ENCODE measurements at places on chromosomes 4 and X.

GRCh38 chrX:100654261-100654660, 10.3 kb downstream of the SRPX2 start:
- no peak for DNase-seq

GRCh38 chr4:145788755-145789154, 108.8 kb downstream of the C4orf51 start:
- DNase-seq, result no peak

DNA sequence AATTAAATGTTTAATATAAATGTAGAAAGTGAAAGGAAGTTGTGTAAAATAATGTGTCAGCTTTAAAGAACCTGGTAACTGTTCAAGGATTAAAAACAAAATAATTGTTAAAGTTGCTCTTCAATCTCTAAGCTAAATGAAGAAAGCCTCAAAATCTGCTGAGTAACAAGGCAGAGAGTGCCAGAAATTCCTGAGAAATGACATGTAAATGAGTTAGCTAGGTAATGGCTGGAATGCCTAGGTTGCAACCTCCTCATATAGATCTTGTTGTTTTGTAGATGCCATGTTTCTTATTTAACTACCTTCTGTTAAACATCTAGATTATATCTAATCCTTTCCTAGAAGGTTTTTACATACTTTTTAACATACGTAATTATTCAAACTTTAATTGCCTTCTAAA, 763.6 kb upstream of the AGA start:
- DNase-seq, result no peak

- DNase-seq, result no peak
Observed at GRCh38 chr4:175932116-175932515, 120.1 kb upstream of the GPM6A start.

- no peak for DNase-seq
Observed at GRCh38 chr4:137597752-137598430, 65.6 kb upstream of the PCDH18 start.

- DNase-seq, result no peak
Observed at GRCh38 chrX:1178580-1179057, 33.8 kb downstream of the CRLF2 start.

GRCh38 chrX:133698298-133698697, 283.0 kb upstream of the GPC4 start:
- DNase-seq, result no peak

DNA sequence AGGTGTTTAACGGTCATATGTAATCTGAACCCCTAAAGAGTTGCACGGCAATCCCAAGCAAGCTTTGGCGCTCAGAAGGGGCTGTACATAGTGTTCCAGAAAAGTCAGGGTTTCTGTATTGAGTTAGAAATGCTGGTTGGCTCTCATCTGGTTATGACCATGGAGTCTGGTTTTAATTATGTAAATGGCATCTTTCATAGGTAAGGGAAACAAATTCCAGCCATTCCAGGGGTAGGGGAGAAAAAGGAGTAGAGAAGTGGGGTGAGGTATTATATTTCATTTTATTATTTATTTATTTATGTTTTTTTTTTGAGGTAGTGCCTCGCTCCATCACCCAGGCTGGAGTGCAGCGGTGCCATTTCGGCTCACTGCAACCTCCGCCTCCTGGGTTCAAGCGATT, 15.9 kb downstream of the KLF3 start:
- DNase-seq, result no peak

DNA sequence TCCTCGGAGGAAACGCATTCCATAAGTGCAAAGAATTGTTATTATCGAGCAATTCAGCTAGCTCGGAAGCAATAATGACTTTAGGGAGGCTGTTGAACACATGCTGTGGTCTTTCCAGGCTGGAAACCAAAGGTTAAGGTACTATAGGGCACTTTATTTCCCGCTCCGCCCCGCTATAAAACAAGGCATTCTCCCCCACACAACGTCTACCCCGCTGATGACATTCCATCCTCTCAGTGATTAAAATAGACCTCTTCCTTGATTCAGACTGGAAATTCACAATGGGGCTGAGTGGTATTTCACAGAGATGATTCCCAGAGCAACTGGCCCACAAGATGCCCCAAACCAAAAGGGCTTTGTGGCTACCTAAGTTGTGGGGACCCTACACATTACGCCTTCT, 196.4 kb downstream of the STIM2 start:
- no peak for DNase-seq

DNA sequence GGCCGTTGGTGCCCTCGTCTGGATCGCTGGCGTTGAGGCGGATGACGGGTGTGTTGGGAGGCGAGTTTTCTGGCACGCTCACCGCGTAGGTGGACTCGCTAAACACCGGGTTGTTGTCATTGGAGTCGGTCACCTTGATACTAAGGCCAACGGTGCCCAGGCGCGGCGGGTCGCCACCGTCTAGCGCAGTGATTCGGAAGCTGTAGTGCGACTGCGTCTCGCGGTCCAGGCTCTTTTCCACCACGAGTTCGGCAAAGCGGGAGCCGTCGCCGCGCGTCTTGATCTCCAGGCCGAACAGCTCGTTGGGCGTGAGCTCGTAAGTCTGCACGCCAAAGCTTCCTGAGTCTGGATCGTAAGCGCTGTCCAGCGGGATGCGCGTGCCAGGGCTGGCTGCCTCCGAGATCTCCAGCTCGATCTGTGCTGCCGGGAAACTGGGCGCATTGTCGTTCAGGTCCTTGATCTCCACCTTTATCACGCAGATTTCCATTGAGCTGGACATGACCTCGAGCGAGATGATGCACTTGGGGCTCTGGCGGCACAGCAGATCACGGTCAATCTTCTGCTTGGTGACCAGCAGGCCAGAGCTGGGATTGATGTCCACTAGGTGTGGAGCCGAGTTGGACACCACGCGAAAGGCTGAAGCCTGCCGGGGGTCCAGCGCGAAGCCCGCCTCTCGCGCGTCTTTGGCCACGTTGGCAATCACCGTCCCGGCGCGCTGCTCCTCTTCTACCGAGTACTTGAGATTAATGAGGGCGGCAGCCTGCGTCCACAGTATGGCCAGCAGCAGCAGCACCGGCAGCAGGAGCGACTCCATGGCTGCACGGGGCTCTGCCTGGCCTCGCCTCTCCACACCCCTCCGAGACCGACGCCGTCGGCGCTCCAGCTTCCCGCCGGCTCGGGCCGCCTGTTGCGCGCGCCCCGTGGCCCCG, 2.0 kb downstream of the PCDH19 start:
- DNase-seq, result no peak

DNA sequence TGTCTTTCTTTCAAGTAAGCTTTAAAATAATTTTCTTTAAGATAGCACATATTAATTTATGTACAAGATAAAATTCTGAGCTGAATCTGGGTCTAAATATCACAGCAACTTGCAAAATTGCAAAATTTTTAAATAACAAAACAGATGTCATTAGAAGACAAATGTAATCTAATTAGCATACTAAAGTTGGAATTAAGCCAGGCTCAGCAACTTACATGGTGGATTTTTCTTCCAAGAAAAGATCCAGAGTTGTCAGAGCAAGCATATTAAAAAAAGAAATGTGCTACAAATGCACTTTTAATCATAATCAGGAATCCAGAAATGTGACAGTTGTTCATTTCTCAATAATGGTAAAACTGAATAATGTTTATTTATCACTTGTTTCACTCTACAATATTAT, 906.9 kb upstream of the INTU start:
- no peak for DNase-seq

GRCh38 chr4:159926871-159927270, 824.0 kb downstream of the RAPGEF2 start:
- no peak for DNase-seq

- DNase-seq, result no peak
Observed at GRCh38 chrX:84876876-84877275, 126.8 kb upstream of the APOOL start.

GRCh38 chrX:150506486-150506885, 61.9 kb upstream of the MTM1 start:
- no peak for DNase-seq

- no peak for DNase-seq
Observed at GRCh38 chr4:182748283-182748682, 168.9 kb downstream of the DCTD start.

DNA sequence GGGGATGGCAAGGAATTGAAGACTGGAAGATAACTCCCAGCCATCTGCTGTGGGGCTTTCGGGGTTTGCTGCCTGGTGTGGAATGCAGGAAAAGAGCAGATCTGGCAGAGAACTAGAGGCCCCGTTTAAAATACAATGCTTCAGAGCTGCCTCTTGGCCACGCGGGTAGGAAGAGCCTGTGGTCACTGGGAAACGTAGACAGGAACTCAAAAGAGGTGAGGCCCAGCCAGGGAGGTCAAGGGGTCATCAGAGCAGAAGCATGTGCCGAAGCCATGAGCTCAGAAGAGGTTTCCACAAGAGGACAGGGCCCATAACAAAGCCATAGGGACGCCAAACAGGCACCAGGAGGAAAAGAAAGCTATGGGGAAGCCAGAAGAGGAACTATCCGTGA, 14.5 kb upstream of the STS start:
- no peak for DNase-seq

DNA sequence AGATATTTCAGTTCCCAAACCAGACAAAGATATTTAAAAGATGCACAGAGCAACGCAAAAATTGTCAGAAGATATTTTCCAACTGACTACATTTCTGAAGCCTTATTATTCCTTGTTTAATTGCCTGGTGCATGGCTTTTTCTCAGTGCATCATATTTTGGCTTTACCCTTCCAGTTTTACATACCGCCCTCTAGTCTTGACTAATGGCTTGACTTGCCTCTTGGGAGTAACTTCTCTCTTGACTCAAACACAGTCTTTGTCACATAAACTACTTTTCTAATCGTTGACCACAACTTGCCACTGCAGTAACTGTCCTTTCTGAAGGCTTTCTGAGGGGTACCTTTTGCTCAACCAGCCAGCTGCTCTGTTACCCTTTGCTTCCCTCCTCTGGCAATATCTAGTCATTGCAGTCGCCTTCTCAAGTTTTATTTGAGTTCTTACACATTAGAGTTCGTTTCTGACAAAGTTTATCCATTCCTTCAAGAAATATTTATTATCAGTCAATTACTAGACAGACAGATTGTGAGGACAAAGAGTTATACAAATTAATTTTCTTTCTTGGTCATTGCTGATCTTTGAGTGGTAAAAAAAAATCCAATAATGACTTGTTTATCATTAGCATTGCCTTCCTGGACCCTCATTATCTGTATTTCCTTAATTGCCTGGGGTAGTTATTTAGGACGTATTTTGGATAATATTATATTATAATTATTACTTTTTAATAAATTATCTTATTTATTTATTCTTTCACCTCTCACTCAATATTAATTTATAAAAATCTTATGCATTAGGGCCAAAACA, 506.9 kb upstream of the PCDH10 start:
- peak; percentile 53 for DNase-seq

DNA sequence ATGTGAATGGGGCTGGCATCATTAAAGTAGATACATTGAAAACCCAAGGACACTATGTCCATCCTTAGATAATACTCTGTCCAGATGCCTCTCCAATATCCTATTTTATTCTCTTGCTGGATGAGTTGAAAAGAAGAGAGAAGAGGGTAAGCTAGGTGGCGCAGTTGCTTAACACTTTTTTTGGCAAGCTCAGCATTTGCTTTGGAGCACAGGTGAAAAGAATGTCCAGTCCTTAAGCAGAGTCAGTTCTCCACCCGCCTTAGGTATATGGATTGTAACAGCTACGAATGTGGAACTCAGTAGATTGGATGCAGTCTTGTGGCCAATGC, 208.4 kb downstream of the NWD2 start:
- DNase-seq, result peak; percentile 59

GRCh38 chr4:148078061-148078460, 346.2 kb downstream of the ARHGAP10 start:
- no peak for DNase-seq

DNA sequence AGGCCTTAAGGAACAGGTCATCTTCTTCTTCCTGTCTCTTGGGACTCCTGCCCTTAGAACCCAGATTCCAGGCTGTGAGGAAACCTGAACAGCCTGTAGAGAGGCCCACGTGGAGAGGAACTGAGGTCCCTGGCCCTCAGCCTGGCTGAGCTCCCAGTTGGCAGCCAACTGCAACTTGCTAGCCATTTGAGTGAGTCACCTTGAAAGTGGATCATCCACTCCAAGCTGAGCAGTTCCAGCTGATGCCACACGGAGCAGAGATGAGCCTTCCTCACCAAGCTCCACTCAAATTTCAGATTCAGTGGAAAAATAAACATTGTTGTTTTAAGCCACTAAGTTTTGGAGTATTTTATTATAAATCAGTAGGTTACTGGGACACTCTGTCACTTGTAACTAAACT, 392.5 kb downstream of the BCOR start:
- no peak for DNase-seq

- no peak for DNase-seq
Observed at GRCh38 chrX:129596077-129596476, 56.0 kb downstream of the OCRL start.

- DNase-seq, result no peak
Observed at GRCh38 chr4:1030559-1030958, 19.1 kb downstream of the FGFRL1 start.

GRCh38 chrX:13571136-13571535, 1.7 kb downstream of the EGFL6 start:
- no peak for DNase-seq

DNA sequence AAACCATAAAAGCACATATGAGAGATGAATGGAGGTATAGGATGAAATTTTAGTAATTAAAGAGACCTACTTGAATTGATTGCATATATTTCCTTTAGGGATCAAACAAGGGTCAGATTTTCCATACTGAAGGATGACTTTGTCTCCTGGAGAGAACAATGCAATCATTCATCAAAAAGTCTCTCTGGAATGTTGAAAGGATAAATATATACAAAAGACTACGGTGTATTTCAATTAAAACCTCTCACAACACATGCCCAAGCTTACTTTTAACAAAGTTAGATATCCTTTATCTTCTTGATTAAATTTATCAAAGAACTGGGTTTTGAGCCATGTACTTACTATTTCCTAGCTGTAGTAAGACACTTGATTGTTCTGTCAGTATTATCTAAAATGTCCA, 36.8 kb upstream of the ADH7 start:
- DNase-seq, result no peak
